Activated naive CD8-positive, alpha-beta T cell treated with anti-CD3 and anti-CD28 coated beads, Interleukin-2, amount 10 ng/mL, durations not matched to agents 7 days and 5 days (primary cell): ENCODE measurements at places on chromosomes 16 and 17. TPM values are rescaled to one million over a fixed set of nuclear protein-coding genes. Genes with fewer than 3 reads are reported as not detected.

DNA sequence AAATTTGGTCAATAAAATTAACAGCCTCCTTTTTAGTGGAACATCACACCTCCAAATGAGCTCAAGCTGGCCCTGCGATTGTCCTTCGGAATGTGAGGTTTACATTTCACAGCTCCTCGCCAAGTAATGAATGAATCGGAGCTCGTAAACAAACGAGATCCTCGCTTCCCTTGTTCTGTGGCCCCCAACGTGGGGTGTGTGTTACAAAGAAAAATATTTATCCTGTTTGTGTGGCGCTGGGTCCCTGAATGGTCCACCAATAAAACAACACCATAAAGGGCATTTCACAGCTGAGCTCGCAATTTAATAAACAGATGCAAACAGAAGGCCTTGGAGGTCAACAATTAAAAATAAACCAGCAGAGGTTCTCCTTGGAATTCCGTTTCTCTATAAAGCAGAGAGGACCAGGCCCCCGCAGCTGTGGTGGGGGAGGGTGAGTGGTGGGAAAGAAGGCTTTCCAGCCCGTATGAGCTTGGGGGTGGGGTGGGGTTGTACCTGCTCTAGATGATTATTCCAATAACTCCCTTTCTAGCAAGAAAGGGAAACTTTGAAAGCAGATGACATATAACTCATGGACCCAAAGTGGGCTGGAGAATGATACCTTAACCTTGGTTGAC is 393.9 kb upstream of the SALL1 start:
- H3K4me3 ChIP-seq: no peak overlapping the region
- no peak overlapping the region for H3K27ac ChIP-seq
- no peaks in the 10 kb centered on the region for H3K27me3 ChIP-seq
- no peak for DNase-seq
- no peaks in the 10 kb centered on the region for H3K4me1 ChIP-seq

- no peak for DNase-seq
- peaks cover 1% of the 10 kb centered on the region for H3K27me3 ChIP-seq
- H3K4me1 ChIP-seq: peaks cover 13% of the 10 kb centered on the region
- peak overlapping the region; percentile 31 for H3K27ac ChIP-seq
These were observed 27.1 kb downstream of the SCPEP1 start for GRCh38 chr17:57004944-57005579.

CBFA2T3 gene
- 0.08 TPM for total RNA-seq

- peaks cover 42% of the 10 kb centered on the region for H3K36me3 ChIP-seq
- DNase-seq: no peak
- peaks cover 24% of the 10 kb centered on the region for H3K4me1 ChIP-seq
- no peak overlapping the region for H3K4me3 ChIP-seq
These were observed 35.2 kb downstream of the SKAP1 start for GRCh38 chr17:48394821-48395220.

DNA sequence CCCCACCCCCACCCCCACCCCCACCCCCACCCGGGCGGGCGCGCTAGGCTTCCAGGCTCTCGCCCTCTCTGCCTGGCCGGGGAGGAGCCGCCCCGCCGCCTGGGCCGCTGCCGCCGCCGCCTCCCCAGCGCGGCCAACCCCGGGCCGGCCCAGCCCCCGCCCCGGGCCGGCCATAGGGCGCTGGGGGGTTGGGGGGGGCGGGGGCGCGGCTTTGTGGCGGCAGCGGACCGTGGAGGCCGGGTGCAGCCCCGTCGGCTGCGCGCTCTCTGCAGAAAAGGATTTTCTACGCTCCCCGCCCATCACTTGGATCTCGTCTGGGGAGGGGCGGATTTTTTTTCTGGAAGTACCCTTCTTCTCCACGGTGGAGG is 230.9 kb downstream of the MRTFB start:
- H3K36me3 ChIP-seq: no peaks in the 10 kb centered on the region
- H3K4me3 ChIP-seq: peak overlapping the region; percentile 77
- no peak overlapping the region for H3K27ac ChIP-seq
- peaks cover 24% of the 10 kb centered on the region for H3K27me3 ChIP-seq

DNA sequence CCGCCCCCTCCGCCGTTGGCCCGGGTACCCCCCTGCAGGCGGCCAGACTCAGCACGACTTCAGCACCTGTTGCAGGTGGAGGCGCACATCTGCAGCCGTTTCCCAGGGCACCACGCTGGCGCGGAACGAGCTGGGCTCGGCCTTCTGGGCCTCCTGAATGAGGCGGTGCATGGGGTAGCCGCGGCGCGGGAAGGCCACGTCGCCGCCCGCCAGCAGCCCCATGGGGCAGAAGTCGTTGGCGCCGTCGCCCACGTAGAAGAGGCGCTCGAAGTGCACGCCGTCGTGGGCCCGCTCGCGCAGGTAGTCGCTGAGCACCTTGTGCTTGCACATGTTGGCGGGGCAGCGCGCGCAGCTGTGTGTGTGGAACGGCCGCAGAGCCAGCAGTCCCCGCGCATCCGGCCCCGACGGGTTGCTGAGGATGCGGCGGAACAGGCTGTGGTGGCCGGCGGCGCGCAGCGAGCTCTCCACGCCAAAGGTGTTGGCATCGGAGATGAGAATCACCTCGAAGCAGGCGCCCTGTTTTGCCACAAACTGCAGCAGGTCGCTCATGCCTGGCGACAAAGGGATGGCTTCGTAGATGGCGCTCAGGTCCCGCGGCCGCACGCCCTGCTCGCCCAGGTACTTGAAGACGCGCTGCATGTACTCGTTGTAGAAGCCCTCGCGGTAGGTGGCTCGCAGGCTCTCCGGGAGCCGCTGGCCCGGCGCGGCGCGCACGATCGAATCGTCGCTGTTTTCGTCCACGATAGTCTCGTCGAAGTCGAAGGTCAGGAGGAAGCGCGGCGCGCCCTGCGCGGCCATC is 6.2 kb downstream of the PHOSPHO1 start:
- H3K27ac ChIP-seq: peak overlapping the region; percentile 75
- peaks cover 22% of the 10 kb centered on the region for H3K36me3 ChIP-seq
- DNase-seq: peak; percentile 81
- H3K27me3 ChIP-seq: peaks cover 3% of the 10 kb centered on the region
- H3K4me1 ChIP-seq: peaks cover 41% of the 10 kb centered on the region
- peak overlapping the region; percentile 67 for H3K4me3 ChIP-seq
